Mammary epithelial cell (primary cell): ENCODE measurements at places on chromosomes 5 and 9. TPM values are rescaled to one million over a fixed set of nuclear protein-coding genes. Genes with fewer than 3 reads are reported as not detected.

Gene PHF24
- total RNA-seq = 0.24 and 0.67 TPM in 2 replicates

Gene DOK3
- 3.1 and 4.7 TPM in 2 replicates for total RNA-seq

Gene C5orf52
- not detected in 2 replicates for total RNA-seq

DNA sequence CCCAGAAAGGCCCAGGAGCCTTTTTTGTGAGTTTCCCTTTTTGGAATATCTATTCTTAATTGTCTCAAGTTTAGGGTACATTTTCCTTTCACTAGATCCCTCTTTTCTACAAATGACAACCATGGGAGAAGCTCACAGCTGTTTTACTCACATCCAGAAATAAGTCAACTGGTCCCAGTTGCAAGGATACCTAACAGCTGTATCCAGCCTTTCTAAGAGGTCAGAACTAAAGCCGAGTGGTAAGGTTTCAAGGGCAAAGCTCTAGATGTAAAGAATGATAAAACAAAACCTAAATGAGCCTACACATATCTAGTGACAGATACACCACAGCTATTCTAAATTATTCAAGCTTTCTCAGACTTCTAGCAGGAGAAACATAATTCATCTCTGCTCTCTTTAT, 4.4 kb downstream of the FGF10 start:
- no peak for DNase-seq
